Urothelium cell line (cell line): ENCODE measurements at places on chromosomes 2 and 18.

GRCh38 chr2:96245609-96246390 is 20.0 kb downstream of the TMEM127 start:
- no peak for DNase-seq

- no peak for DNase-seq
These were observed 1630.4 kb upstream of the ACVR2A start for GRCh38 chr2:146214394-146214929.

DNA sequence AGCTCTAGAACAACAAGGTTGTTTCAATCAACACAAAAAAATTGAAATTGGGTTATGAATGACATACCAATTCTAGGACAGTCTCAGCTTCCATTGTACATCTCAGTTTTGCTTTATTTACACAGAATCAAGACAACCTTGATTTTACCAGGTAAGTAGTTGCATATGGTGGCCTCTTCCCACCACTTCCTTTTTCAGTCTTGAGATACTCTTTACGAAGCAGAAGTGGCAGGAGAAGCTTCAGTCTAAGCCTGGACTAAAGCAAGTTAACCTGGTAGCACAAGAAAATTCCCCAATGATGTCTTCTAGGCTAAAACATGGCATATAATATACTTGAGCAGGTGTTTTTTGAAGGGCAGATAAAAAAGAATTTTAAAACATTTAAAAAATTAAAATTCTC is 10.7 kb upstream of the FAM136A start:
- no peak for DNase-seq

- no peak for DNase-seq
These were observed 13.2 kb downstream of the CNNM4 start for GRCh38 chr2:96773922-96774321.

DNA sequence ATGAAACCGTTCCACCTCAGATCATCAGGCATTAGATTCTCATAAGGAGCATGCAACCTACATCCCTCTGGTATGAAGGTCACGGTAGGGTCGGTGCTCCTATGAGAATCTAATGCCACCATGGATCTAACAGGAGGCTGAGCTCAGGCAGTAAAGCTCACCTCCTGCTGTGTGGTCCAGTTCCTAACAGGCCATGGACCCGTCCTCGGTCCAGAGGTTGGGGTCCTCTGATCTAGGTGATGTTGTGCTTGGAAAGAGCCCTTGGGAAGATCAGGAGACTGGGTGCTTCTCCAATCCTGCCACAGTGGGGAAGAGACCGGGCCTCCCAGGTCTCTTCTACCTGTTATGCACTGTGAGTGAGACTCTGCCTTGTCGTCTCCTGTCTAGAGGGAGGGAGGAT is 104.6 kb downstream of the ACKR3 start:
- DNase-seq: no peak

- no peak for DNase-seq
These were observed 36.3 kb downstream of the HDHD2 start for GRCh38 chr18:47113796-47114540.
